ENCODE measurements at places on chromosomes 16 and 17.

- peaks cover 2% of the 10 kb centered on the region for H3K36me3 ChIP-seq
- H3K27ac ChIP-seq: no peak overlapping the region
- no peak for DNase-seq
- no peaks in the 10 kb centered on the region for H3K27me3 ChIP-seq
Observed at GRCh38 chr17:80111702-80112470, 10.5 kb downstream of the GAA start.

GRCh38 chr16:2963723-2964474, at the start of gene KREMEN2:
TSS of gene KREMEN2 (plus strand) at chr16:2964275. CDS start at chr16:2964521, 246 bp downstream.
- peaks cover 7% of the 10 kb centered on the region for H3K27me3 ChIP-seq
- H3K4me3 ChIP-seq: no peak within 1 kb of the TSS
- H3K36me3 ChIP-seq: no peaks in the 10 kb centered on the region
- no peak within 1 kb of the TSS for H3K27ac ChIP-seq
- H3K4me1 ChIP-seq: peaks cover 25% of the 10 kb centered on the region

DNA sequence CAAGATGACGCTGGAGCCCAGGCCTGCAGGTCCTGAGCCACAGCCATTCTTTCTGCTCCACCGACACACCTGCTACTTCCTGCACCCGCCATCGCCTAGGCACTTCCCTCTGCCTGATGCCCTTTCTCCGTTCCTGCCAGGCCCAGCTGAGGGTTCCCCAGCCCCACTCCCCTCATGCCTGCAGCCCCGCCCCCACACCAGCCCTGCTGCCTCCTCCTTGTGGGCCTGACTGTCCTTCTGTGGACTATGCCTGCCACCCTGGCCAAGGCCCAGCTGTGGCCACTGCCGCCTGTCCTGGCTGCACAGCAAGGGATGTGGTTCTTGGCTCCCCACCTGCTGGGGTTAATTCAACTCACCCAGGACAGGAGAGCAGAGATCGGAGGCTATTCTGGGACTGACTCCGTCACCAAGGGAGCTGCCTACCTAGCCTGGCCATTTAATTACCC, 7.5 kb downstream of the NATD1 start:
- no peaks in the 10 kb centered on the region for H3K4me1 ChIP-seq
- DNase-seq: no peak
- no peaks in the 10 kb centered on the region for H3K27me3 ChIP-seq
- no peak overlapping the region for H3K27ac ChIP-seq

- H3K4me1 ChIP-seq: peaks cover 10% of the 10 kb centered on the region
- no peaks in the 10 kb centered on the region for H3K36me3 ChIP-seq
- no peak for DNase-seq
- H3K4me3 ChIP-seq: no peak overlapping the region
- H3K27ac ChIP-seq: no peak overlapping the region
- no peaks in the 10 kb centered on the region for H3K27me3 ChIP-seq
Observed at GRCh38 chr17:63995626-63996025, 2.5 kb upstream of the PRR29 start.
